ENCODE measurements at places on chromosomes 4 and X. TPM values are rescaled to one million over a fixed set of nuclear protein-coding genes. Genes with fewer than 3 reads are reported as not detected.
A peak's percentile ranks its signal among the peaks of the same experiment; 100 is the strongest.

Gene PDE6B
- 13.3 TPM for total RNA-seq

Gene GAR1
- 44.8 TPM for total RNA-seq

DNA sequence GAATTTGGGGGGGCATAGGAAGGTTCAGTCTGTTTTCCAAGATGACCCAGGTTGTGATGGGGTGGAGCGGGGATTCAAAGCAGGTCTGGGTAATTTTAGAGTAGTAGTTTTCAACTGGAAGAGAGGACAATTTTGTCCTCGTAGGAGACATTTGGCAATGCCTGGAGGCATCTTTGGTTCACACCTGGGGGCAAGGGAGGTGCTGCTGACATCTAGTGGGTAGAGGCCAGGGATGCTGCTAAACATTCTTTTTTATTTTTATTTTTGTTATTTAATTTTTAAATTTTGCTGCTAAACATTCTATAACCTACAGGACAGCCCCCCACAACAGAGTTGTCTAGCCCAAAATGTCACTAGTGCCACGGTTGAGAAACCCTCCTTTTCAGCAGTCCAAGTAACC lies 1.9 kb downstream of the RAB9A start:
- no peak for DNase-seq
- H3K4me3 ChIP-seq, result peak overlapping the region; percentile 87
- no peak overlapping the region for H3K27ac ChIP-seq

GRCh38 chr4:178010596-178010995 lies 568.4 kb upstream of the AGA start:
- H3K36me3 ChIP-seq, result no peaks in the 10 kb centered on the region
- no peak overlapping the region for H3K27ac ChIP-seq
- H3K4me3 ChIP-seq, result no peak overlapping the region
- DNase-seq, result no peak
- no peaks in the 10 kb centered on the region for H3K27me3 ChIP-seq
- H3K4me1 ChIP-seq, result no peaks in the 10 kb centered on the region

GRCh38 chr4:143549928-143550327 lies 36.4 kb downstream of the SMARCA5 start:
- H3K36me3 ChIP-seq, result peaks cover 73% of the 10 kb centered on the region
- no peak overlapping the region for H3K27ac ChIP-seq
- no peaks in the 10 kb centered on the region for H3K27me3 ChIP-seq
- H3K4me3 ChIP-seq, result no peak overlapping the region
- no peak for DNase-seq
- H3K4me1 ChIP-seq, result peaks cover 10% of the 10 kb centered on the region

GRCh38 chr4:181509073-181509472 lies 734.1 kb upstream of the TENM3 start:
- no peak for DNase-seq
- H3K27ac ChIP-seq, result no peak overlapping the region
- no peak overlapping the region for H3K4me3 ChIP-seq

GRCh38 chrX:119790977-119791436 lies 423 bp downstream of the RPL39 start:
- H3K4me1 ChIP-seq, result peaks cover 8% of the 10 kb centered on the region
- H3K36me3 ChIP-seq, result peaks cover 42% of the 10 kb centered on the region
- H3K27me3 ChIP-seq, result no peaks in the 10 kb centered on the region
- DNase-seq, result no peak
- peak overlapping the region; percentile 92 for H3K27ac ChIP-seq

GRCh38 chrX:39730662-39731329 lies 367.0 kb downstream of the BCOR start:
- peak; percentile 25 for DNase-seq
- peaks cover 13% of the 10 kb centered on the region for H3K4me1 ChIP-seq
- peak overlapping the region; percentile 77 for H3K27ac ChIP-seq
- H3K36me3 ChIP-seq, result no peaks in the 10 kb centered on the region

Gene CNKSR2
- 13.4 TPM for total RNA-seq

Gene SMIM10L2A
- 0.21 TPM for total RNA-seq

DNA sequence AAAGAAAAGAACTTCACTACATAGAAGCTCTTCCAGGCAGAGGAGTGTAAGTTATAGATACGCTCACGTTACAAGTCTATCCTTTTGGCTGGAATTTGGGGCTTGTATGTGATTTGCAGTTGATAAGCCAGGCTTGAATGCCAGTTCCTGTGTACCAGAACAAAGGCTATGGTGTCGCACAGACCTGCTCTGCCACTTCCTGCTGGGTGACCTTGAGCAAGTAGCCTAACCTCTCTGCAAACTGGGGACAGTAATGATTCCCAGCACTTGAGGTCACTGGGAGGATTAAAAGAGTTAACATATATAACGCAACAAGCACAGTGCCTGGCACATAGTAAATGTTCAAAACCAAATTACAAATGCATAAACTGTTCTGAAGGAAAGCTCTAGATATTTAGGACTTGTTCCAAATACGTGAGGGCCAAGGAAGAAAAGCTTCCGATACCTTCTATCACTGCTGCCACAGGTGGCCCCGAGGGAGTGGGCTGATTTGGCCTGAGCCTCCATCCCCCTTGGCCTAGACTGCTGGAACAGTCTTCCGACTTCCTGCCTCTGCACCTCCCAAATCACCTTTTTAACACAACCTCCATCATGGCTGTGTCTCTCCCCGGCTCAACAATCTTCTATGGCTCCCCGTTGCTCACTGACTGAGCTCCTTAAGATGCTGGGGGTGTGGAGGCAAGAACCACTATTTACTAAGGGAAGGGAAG lies 1.3 kb upstream of the SOWAHD start:
- peaks cover 2% of the 10 kb centered on the region for H3K36me3 ChIP-seq
- peak overlapping the region; percentile 100 for H3K27ac ChIP-seq
- no peaks in the 10 kb centered on the region for H3K27me3 ChIP-seq
- DNase-seq, result no peak

Gene CXCL1
- not detected for total RNA-seq

Gene ADH7
- total RNA-seq, result not detected

Data from activated T-helper 2 cell treated with anti-CD3 and anti-CD28 coated beads, Interferon-gamma antibody, Interleukin-2, Interleukin-4, amounts not matched to agents 10 μg/mL and 5 μg/mL and 100 μg/mL, durations not matched to agents 14 hours and 24 hours and 36 hours (primary cell).